MCF 10A (cell line): ENCODE measurements at places on chromosomes 6 and 20. TPM values are rescaled to one million over a fixed set of nuclear protein-coding genes. Genes with fewer than 3 reads are reported as not detected.
A peak's percentile ranks its signal among the peaks of the same experiment; 100 is the strongest.

DNA sequence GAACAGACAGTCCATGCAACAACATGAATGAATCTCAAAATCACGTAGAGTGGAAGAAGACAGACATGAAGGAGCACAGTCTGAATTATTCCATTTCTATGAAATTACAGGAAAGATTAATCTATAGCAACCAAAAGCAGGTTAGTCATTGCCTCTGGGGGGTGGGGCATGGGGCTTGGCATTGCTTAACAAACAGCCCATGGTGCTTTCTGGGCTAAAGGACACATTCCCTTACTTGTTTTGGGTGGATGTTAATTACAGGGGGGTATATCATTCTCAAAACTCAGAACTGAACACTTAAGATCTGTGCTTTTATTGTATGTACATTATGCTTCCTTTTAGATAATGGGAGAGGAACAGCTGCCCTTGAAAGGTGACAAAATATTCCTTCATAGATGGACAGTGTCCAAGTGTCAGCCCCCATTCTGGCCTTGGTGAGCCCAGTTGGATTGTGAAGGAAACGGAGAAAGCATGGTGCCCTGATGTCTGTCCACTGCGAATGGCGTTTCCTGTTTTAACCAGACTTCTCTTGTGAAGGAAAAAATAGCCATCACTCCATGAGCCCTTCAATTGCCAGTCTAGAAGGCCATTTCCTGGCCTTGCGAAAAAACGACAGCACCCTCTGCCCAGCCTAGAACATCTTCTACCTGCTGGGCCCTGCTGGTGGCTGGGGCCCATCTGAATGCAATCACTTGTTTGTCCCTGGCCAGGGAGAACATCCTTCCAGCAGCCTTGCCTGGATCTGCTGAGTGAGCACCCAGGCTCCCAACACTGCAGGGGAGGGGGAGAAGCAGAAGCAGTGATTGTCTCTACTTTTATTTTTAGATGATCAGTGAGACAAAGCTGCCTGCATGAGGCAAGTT, 179.7 kb downstream of the BCAS1 start:
- DNase-seq, result peak; percentile 36

DNA sequence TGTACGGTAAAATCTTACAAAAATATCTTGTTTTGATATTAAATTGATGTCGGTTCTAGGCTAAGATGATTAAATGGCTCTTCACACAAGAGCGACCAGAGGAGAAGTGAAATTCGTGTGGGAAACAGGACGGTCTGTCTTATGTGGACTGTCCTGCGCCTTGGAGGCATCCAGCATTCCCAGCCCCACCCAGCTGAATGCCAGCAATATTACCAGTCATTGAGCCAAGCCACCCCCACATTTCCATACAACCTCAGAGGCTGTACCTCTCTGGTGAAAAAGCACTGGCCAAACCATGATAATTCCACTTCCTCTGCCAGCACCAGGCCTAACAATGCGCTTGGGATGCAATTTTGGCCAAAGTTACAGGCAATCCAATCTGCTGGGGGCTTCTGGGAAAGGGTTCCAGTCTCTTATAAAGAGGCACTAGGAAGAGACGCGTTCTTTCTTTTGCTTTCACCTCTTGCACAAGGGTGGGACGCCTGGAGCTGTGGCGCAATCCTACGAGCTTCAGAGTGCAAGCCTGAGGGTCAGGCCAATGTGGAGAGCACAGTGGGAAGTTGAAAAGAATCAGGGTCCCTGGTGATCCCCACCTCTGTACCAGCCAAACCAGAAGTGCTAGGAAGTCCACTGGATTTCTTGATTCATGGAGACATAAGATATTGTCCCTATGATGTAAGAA, 213.1 kb downstream of the PREX1 start:
- DNase-seq, result peak; percentile 52

SPATS1 gene
- total RNA-seq, result not detected in 2 replicates

MYMX gene
- not detected in 2 replicates for total RNA-seq

- DNase-seq, result no peak
Observed at GRCh38 chr6:259901-260508, 32.3 kb upstream of the DUSP22 start.

ANKRD6 gene
- 1.0 and 2.1 TPM in 2 replicates for total RNA-seq

DNA sequence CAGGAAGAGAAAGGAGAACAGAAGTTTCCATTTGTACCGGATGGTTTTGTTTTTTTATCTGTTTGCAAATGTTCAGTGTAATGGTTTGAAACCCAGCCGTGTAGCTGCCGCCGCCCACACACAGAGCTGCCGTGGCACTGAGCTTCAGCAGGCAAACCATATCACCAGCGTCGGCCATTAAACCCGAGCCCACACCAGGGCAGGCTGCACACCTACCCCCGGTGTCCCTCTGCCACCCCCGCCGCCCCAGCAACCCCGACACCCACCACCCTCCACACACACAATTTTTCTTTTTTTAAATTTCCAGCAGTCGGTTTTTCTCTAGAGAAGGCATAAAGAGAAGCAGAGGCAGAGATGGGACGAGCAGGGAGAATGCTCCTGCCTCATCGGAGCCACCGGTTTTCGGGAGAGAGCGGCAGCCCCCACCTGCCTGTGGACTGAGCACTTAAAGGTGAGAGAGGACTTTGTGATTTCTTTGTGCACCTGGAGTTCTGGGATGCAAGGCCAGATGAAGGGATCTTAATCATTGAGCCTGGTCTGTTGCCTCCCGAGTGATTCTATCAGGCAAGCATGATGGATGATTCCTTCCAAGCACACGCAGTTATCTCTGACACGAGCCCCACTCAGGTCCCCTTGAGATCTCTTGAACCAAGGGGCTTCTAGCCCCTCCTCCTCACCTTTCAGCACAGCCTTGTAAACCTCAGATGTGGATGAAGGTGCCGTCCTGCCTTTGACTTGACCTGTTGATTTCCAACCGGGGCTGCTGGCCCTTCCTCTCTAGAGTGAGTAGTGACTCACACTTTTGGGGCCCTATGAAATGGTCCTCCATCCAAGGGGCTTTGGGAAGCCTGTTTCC, 17.5 kb upstream of the ZNF831 start:
- no peak for DNase-seq

CPNE5 gene
- not detected in 2 replicates for total RNA-seq

CST4 gene
- total RNA-seq, result not detected in 2 replicates

- no peak for DNase-seq
Observed at GRCh38 chr20:40610730-40611129, 78.3 kb downstream of the MAFB start.

- no peak for DNase-seq
Observed at GRCh38 chr6:88566746-88567534, 396.5 kb downstream of the RNGTT start.

DNA sequence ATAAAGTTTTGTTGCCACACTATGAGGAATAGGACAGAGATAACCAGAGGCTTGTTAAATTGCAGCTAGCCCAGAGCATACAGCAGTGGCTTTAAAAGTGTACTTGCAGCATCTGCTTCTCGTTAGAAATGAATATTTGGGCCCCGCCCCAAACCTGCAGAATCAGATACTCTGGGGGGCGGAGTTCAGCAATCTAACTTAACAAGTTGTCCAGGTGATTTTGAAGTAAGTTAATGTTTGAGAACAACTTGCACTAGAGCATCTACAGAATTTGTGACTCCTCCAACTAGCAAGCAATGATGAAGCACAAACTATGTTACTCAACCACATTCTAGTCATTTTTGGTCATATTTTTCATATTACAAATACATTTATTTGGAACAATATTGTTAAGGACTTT, 10.6 kb upstream of the SUPT3H start:
- DNase-seq, result no peak

AGER gene
- total RNA-seq, result 8.0 and 8.4 TPM in 2 replicates

DNA sequence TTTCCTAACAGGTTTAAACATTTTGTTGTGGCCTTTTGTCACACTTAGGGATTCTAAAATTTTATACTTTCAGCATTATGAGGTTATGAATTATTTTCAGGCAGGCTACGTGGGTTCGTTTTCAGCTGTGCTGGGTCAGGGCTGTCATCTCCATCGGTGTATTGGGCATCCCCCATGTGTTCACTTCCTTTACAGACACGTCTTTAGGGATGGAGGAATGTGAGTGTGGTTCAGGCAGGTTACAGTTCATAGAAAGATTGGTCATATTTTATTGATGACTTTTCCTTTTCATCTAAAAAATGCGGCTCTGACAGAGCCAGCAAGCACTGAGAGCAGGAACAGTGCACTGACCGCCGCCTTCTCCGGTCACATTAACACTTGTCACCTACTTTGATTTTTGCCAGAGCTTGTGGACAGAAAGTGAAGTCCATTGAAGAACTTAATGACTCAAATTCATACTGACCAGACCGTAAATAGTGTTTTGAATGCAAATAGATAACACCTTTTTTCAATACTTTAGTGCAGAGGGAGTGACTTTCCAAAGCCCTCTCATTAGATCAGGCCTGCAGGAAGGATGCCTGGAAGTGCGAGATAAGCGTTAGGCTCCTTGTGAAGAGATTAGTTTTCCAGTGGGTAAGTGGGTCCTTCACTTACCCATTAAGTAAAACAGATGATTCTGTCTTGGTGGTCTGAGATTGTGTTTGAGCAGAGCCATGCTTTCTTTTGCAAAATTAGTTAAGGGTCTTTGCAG, 113.1 kb downstream of the TIAM2 start:
- no peak for DNase-seq

TINAG gene
- not detected in 2 replicates for total RNA-seq

DNA sequence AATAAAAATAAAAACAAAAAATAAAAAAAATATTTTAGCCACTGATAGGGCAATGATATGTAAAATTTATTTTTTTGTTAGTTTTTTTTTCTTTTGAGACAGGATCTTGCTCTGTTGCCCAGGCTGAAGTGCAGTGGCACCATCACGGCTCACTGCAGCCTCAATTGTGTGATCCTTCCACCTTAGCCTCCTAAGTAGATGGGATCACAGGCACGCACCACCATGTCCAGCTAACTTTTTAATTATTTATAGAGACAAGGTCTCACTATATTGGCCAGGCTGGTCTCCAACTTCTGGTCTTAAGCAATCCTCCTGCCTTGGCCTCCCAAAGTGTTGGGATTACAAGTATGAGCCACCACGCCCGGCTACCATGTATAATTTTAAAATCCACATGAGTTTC, 59.4 kb downstream of the RIOK1 start:
- DNase-seq, result no peak

CD24 gene
- 7.2 and 10.4 TPM in 2 replicates for total RNA-seq
